ENCODE measurements at places on chromosomes 12 and 14. TPM values are rescaled to one million over a fixed set of nuclear protein-coding genes. Genes with fewer than 3 reads are reported as not detected.

The CCDC177 gene
- total RNA-seq = not detected

The CMA1 gene
- not detected for total RNA-seq

The FBLN5 gene
- 27.7 TPM for total RNA-seq

The INHBC gene
- not detected for total RNA-seq

The MANSC4 gene
- not detected for total RNA-seq

The DUSP6 gene
- total RNA-seq = 28.6 TPM

The SLC39A9 gene
- total RNA-seq = 163 TPM

- H3K27ac ChIP-seq = no peak overlapping the region
- H3K27me3 ChIP-seq = no peaks in the 10 kb centered on the region
- H3K36me3 ChIP-seq = no peaks in the 10 kb centered on the region
- no peak overlapping the region for H3K4me3 ChIP-seq
- no peak for DNase-seq
Observed at GRCh38 chr14:47009615-47010014, 358.0 kb upstream of the RPL10L start.

GRCh38 chr14:36524874-36525745 is 5.1 kb upstream of the NKX2-1 start:
- no peak overlapping the region for H3K27ac ChIP-seq
- H3K4me1 ChIP-seq = no peaks in the 10 kb centered on the region
- H3K36me3 ChIP-seq = no peaks in the 10 kb centered on the region
- H3K4me3 ChIP-seq = no peak overlapping the region

DNA sequence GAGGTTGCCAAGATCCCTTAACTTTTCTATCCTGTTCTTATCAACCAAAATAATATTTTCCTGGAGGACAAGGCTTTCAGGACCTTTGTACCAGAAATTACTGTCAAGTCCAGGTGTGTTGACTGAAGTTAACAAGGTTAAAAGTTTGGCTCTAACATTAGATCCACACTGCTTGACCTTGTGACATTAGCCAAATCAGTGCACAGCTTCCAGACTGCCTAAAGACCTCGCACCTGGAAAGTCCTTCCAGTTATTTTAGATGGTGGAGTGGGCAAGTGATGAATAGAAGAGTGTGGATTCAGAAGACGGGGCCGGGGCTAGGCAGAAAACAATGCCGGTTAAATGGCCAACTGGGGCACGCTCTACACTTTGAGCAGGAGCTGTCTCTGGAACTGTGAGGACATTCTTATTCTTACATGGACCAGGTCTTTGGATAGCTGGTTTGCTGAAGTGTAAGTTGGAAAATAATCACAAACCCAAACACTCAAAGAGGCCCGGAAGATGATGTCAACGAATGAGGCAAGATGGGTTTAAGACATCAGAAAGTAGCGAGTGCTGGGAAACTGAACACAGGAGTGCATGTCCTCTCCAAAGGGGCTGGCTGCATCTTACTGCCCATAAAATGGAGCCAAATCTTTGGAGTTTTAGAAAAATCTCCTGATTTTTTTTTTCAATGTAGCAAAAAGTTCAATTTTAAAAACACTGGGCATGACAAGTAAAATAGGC is 56.3 kb downstream of the NIN start:
- H3K4me1 ChIP-seq = peaks cover 55% of the 10 kb centered on the region
- no peak for DNase-seq
- peak overlapping the region; percentile 60 for H3K4me3 ChIP-seq
- H3K27me3 ChIP-seq = no peaks in the 10 kb centered on the region
- H3K27ac ChIP-seq = peak overlapping the region; percentile 93
- peaks cover 27% of the 10 kb centered on the region for H3K36me3 ChIP-seq

GRCh38 chr12:105384916-105385535 is 54.5 kb downstream of the C12orf75 start:
- no peak for DNase-seq
- no peak overlapping the region for H3K4me3 ChIP-seq

DNA sequence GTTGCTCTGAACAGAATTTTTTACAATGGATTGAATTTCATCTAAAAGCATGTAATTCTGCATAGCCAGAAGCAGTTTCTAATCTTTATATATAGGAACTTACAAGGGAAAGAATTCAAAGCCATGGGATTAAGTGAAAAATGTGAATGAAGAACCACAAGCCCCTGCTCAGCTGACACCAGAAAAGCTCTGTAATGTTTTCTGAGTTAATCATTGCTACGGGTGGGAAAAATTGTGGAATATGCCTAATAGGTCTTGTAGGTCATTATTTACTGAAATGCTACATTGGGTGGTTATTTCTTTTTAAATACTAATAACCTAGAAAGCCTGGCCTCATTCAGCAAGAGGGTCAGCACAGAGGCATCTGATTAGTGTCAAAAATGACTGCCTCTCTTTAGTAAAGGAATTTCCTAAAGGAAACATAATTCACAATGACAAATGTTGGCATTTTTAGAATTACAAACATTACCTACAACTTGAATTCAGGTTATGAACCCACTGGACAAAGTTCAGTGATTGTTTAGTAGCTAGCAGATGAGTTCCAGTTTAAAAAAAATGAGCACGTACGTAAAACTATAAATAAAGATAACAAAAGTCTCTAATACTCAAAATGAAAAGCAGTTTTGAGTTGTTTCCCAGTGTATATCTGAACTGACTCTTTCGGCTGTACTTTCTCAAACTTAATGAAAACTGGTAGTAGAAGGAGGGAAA is 75.3 kb downstream of the BMP4 start:
- H3K4me1 ChIP-seq = peaks cover 3% of the 10 kb centered on the region
- no peaks in the 10 kb centered on the region for H3K36me3 ChIP-seq
- DNase-seq = no peak
- no peak overlapping the region for H3K27ac ChIP-seq
- H3K4me3 ChIP-seq = no peak overlapping the region

DNA sequence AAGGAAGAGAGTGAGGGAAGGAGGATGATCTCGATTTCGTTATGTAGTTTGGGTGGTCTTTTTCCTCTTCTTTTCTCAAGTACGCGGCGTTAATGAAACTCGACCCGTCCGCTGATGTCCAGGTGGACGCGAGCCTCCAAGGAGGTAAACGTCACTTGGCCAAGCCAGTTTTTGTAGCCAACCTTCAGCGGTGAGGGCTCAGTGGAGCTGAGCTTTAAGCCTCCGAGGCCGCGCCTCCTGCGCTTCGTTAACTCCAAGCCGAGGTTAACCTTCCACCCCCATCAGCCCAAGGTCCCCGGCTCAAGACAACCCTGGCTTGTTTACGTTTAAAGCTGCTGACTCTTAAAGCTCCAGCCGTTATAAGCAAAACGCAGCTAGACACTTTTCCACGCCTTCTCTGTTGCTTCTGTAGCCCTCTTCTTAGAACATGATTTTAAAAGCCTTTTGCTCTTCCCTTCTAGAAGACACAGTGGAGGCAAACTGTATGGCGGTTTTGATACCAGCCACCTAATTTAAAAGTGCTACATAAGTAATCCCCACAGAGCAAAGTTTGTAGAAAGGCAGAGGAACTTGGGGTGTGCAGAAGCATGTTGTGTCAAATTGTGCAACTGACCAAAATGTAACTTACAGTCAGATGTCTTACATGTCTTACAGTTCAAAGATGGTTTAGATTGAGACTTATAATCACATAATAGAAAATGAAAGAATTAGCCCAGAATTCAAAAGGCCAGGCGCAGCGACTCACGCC is 923 bp upstream of the ITPR2 start:
- H3K4me1 ChIP-seq = peaks cover 8% of the 10 kb centered on the region
- no peaks in the 10 kb centered on the region for H3K36me3 ChIP-seq
- H3K27ac ChIP-seq = no peak overlapping the region
- DNase-seq = peak; percentile 80
- no peaks in the 10 kb centered on the region for H3K27me3 ChIP-seq
- peak overlapping the region; percentile 93 for H3K4me3 ChIP-seq

DNA sequence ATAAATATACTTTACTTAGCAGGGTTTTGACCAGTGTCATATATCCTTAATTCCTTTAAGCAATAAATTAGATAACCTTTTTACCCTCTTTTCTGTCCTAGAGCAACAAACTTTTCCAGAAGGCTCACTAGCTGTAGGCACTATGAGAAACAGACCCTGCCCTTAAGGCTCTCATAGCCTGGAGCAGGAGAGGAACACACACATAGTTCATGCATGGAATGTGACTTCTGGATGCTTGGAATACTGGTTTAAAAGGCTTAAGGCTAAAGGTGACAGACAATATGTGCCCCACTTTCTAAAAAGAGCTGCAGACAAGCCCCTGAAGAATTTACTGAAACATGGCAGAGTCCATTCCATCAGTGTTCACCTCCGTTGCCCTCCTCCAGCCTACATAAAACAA is 237.2 kb downstream of the TTC8 start:
- H3K4me1 ChIP-seq = no peaks in the 10 kb centered on the region
- H3K36me3 ChIP-seq = no peaks in the 10 kb centered on the region
- no peak for DNase-seq
- H3K4me3 ChIP-seq = no peak overlapping the region
- no peaks in the 10 kb centered on the region for H3K27me3 ChIP-seq
- no peak overlapping the region for H3K27ac ChIP-seq

- no peak overlapping the region for H3K27ac ChIP-seq
- DNase-seq = no peak
- H3K4me3 ChIP-seq = no peak overlapping the region
- no peaks in the 10 kb centered on the region for H3K36me3 ChIP-seq
- H3K27me3 ChIP-seq = no peaks in the 10 kb centered on the region
- peaks cover 19% of the 10 kb centered on the region for H3K4me1 ChIP-seq
Observed at GRCh38 chr12:127127897-127128296, 1139.1 kb upstream of the TMEM132C start.

GRCh38 chr14:64422756-64423155 is 34.6 kb downstream of the MTHFD1 start:
- peaks cover 20% of the 10 kb centered on the region for H3K4me1 ChIP-seq
- H3K4me3 ChIP-seq = no peak overlapping the region
- H3K27ac ChIP-seq = no peak overlapping the region
- no peaks in the 10 kb centered on the region for H3K27me3 ChIP-seq
- no peak for DNase-seq

- H3K27ac ChIP-seq = peak overlapping the region; percentile 67
- H3K36me3 ChIP-seq = no peaks in the 10 kb centered on the region
- H3K4me3 ChIP-seq = no peak overlapping the region
Observed at GRCh38 chr12:58420503-58420902, 479.1 kb downstream of the ATP23 start.

- H3K27me3 ChIP-seq = no peaks in the 10 kb centered on the region
- H3K36me3 ChIP-seq = no peaks in the 10 kb centered on the region
- no peak overlapping the region for H3K4me3 ChIP-seq
- H3K4me1 ChIP-seq = no peaks in the 10 kb centered on the region
Observed at GRCh38 chr12:24175929-24176328, 226.5 kb upstream of the SOX5 start.

GRCh38 chr14:41498959-41499358 is 107.7 kb upstream of the LRFN5 start:
- H3K4me1 ChIP-seq = no peaks in the 10 kb centered on the region
- no peak overlapping the region for H3K4me3 ChIP-seq
- DNase-seq = no peak
- no peaks in the 10 kb centered on the region for H3K36me3 ChIP-seq
- no peaks in the 10 kb centered on the region for H3K27me3 ChIP-seq
- no peak overlapping the region for H3K27ac ChIP-seq

DNA sequence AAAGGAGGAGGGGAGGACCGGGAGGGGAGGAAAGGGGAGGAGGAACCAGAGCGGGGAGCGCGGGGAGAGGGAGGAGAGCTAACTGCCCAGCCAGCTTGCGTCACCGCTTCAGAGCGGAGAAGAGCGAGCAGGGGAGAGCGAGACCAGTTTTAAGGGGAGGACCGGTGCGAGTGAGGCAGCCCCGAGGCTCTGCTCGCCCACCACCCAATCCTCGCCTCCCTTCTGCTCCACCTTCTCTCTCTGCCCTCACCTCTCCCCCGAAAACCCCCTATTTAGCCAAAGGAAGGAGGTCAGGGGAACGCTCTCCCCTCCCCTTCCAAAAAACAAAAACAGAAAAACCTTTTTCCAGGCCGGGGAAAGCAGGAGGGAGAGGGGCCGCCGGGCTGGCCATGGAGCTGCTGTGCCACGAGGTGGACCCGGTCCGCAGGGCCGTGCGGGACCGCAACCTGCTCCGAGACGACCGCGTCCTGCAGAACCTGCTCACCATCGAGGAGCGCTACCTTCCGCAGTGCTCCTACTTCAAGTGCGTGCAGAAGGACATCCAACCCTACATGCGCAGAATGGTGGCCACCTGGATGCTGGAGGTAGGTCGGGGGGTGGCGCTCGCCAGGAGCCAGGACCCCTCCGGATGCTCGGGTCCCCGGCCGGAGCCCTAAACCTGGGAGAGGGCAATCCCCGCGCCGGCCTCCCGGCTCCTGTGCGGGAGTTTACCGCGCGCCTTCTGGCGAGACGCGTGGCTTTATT is at the start of gene CCND2:
CCND2 (plus strand) TSS at position 111 of the 744 bp plus-strand sequence; CDS start at position 390, 279 bp downstream.
- H3K36me3 ChIP-seq = no peaks in the 10 kb centered on the region
- peak; percentile 96 for DNase-seq
- no peaks in the 10 kb centered on the region for H3K4me1 ChIP-seq

DNA sequence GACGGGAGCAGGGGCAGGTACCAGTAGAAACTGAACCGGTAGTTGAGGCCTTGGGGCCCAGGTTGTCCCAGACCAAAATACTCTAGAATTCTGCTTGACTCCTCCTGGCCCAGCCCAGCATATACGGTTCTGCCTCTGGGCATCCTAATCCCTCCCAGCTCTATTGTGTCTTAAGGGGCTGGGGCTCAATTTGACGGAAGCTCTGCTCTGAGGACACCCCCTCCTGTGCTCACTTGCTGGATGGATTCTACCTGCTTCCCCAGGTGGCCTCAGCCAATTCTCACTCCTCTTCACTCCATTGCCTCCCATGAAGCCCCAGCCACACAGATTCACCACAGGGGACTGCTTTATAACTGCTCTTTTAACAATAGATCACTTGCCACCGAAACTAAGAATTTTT is 219.5 kb upstream of the FKBP4 start:
- H3K27ac ChIP-seq = no peak overlapping the region
- peaks cover under 1% of the 10 kb centered on the region for H3K4me1 ChIP-seq
- H3K4me3 ChIP-seq = no peak overlapping the region
- no peak for DNase-seq
- H3K27me3 ChIP-seq = no peaks in the 10 kb centered on the region

DNA sequence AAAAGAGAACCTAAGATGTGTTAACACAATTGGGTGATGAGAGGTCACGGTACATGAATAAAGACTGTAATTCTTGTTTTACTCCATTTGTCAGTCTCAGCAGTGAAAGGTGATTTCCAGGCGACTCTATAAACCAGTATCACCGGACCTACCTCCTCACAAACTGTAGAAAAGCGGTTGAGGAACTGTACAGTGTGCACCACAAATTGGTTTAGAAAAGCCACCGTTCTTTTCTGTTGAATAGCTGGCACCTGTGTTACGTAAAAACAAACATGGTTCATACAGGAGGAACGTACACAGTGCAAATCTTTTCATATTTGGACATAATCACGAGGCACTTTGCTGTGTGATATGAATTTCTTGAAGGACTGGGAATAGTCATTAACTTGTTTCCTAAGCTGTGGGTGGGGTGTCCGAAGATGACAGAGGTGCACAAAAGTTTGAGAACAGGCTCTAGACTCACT is 663 bp downstream of the WASHC3 start:
- H3K27me3 ChIP-seq = no peaks in the 10 kb centered on the region
- peak overlapping the region; percentile 86 for H3K27ac ChIP-seq
- peaks cover 8% of the 10 kb centered on the region for H3K4me1 ChIP-seq
- peak overlapping the region; percentile 95 for H3K4me3 ChIP-seq

- H3K4me1 ChIP-seq = no peaks in the 10 kb centered on the region
- H3K36me3 ChIP-seq = no peaks in the 10 kb centered on the region
- H3K27ac ChIP-seq = no peak overlapping the region
- no peak for DNase-seq
Observed at GRCh38 chr12:48489012-48489411, 6.7 kb downstream of the C12orf54 start.

- no peaks in the 10 kb centered on the region for H3K27me3 ChIP-seq
- H3K4me3 ChIP-seq = peak overlapping the region; percentile 96
- no peak overlapping the region for H3K27ac ChIP-seq
Observed at GRCh38 chr14:54489731-54490444, 1.1 kb upstream of the GMFB start.

GRCh38 chr12:96054244-96054610 is 18.8 kb upstream of the LTA4H start:
- H3K27ac ChIP-seq = no peak overlapping the region
- H3K4me3 ChIP-seq = no peak overlapping the region
- DNase-seq = no peak
- H3K4me1 ChIP-seq = no peaks in the 10 kb centered on the region
- H3K27me3 ChIP-seq = no peaks in the 10 kb centered on the region

All from osteoblast (primary cell).